Stimulated activated CD4-positive, alpha-beta T cell treated with anti-CD3 and anti-CD28 coated beads, TNF-alpha, amount 100 ng/mL, for 24 hours (primary cell): ENCODE measurements at places on chromosomes 5 and 9.
A peak's percentile ranks its signal among the peaks of the same experiment; 100 is the strongest.

- DNase-seq = no peak
These were observed 1.8 kb downstream of the CCNH start for GRCh38 chr5:87410931-87411330.

- DNase-seq = peak; percentile 94
These were observed at the start of gene HSPA9 for GRCh38 chr5:138575194-138576015. Gene HSPA9 (minus strand): TSS chr5:138575401. CDS start chr5:138575318, 83 bp downstream.

- DNase-seq = no peak
These were observed 31.3 kb upstream of the GRIA1 start for GRCh38 chr5:153459051-153459743.

DNA sequence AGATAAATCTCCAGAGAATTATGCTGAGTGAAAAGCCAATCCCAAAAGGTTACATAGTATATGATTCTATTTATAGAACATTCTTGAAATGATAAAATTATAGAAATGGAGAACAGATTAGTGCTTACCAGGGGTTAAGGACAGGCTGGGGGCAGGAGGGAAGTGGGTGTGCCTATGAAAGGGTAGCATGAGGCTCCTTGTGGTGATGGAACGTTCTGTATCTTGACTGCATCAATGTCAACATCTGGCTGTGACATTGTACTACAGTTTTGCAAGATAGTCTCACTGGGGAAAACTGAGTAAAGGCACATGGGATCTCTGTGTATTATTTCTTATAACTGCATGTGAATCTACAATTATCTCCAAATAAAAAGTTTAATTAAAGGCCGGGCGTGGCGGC, 22.3 kb downstream of the ORM2 start:
- DNase-seq = no peak

DNA sequence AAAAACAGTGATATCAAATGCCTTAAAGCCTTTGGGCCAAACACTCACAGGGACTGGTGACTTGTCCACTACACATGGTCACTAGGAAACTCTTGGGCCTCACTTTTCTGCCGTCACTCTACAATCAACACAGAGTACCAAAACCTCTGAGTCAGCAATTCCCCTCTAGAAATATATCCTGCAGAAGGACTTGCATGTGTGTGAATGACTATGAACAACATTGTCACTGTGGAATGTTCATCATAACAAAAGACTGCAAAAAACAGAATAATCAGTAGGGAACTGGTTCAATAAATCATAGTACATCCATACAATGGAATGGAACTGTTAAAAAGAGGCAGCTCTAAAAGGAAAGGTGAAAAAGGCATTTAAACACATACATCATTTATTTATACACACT, 44.1 kb upstream of the SMU1 start:
- DNase-seq = no peak

- no peak for DNase-seq
These were observed 37.0 kb upstream of the LRRC19 start for GRCh38 chr9:27042476-27042875.

- DNase-seq = no peak
These were observed 138.1 kb downstream of the DIRAS2 start for GRCh38 chr9:90504486-90504885.

- no peak for DNase-seq
These were observed 72.7 kb downstream of the FAM78A start for GRCh38 chr9:131203431-131204218.

DNA sequence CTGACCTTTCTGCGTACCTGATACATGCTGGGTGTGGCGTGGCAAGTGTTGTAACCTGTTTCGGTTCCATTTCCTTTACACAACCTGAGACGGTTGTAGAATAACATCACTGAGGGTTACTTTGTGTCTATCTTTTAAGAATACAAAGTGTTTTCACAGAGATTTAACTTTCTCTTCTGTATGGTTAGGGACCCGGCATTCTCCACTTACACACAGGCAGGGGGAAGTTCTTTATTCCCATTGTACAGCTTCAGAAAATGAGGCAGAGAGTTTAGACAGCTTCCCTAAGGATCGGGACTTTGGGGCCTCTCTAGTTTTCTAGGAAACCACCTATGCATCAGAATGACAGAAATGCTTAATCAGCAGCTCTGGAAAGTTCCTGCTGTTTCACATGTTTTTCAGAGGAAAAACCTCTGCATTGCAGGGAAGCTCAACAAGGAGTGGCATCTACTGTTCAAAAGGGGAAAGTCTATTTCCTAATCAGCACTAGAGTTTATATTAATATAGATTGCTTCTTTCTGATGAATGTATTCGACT, 41.3 kb downstream of the CAST start:
- peak; percentile 63 for DNase-seq

DNA sequence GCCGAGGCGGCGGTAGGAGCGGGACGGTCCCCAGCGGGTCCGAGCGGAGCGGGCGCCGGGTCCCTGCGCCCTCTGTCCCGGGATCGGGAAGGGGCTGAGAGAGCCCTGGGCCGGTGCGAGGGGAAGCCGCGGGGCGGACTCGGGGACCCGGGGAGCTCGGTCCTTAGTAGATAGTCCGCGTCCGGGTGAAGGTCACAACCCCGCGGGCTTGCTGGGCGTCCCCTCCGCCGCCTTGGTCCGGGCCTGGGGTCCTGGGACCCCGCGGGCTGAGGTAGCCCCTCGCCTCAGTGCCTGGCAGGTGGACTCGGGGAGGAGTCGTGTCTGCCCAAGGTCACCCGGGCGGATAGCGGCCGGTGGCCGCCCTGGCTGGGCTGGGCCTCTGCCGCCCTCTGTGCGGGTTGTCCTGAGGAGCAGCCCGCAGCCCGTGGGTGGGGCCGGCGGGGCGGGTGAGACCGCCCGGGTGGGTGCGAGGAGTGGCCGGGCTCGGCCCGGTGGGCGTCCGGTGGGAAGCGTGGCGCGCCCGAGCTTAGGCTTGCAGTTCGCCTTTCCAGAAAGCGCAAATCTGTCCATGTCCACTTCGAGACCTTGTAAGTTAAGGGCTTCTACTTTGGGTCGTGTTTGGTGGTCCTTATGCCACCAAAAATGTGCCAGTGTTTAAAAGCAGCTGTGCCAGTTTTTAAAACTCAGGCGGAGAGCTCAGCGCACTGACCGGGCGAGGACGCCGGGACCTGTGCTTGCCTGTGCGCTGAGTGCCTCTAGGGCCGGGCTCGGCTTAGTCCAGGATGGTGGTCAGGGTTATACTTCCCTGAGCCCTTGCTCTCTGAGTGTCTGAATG, 554 bp downstream of the SDHA start:
- no peak for DNase-seq

DNA sequence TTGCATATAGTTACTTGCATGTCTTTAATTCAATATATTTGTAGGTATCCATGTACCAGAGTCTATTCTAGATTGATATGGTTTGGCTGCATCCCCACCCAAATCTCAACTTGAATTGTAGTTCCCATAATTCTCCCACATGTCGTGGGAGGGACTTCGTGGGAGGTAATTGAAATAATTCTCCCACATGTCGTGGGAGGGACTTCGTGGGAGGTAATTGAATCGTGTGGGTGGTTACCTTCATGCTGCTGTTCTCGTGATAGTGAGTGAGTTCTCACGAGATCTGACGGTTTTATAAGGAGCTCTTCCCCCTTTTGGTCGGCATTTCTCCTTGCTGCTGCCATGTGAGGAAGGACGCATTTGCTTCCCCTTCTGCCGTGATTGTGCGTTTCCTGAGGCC, 16.5 kb downstream of the FBXL7 start:
- no peak for DNase-seq

DNA sequence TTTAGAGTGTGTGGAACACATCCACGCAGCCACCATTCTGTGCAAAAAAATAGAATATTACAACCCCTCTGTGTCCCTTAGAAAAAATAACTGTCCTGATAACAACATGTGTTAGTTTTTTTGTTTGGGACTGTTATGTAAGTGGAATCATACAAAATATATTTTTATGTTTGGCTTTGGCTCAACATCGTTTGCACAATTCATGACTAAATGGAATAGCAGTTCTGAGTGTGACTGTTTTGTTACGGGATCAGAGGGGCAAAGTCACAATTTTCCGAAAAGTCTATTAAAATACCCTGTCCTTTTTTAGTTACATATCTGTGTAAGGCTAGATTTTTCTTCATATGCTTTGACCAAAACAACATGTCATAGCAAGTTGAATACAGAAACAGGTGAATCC, 12.8 kb downstream of the MTREX start:
- no peak for DNase-seq

GRCh38 chr5:119080936-119081335, 10.0 kb downstream of the DMXL1 start:
- no peak for DNase-seq

GRCh38 chr5:603081-603998, 8.8 kb upstream of the CEP72 start:
- no peak for DNase-seq

- no peak for DNase-seq
These were observed 10.4 kb upstream of the TCF7 start for GRCh38 chr5:134103998-134104654.

GRCh38 chr9:33170464-33171415, 3.6 kb upstream of the B4GALT1 start:
- DNase-seq = peak; percentile 43

- no peak for DNase-seq
These were observed 10.5 kb upstream of the HSPA4 start for GRCh38 chr5:133041157-133041784.

- no peak for DNase-seq
These were observed 102.6 kb upstream of the TRPM3 start for GRCh38 chr9:71223953-71224538.

GRCh38 chr9:93132946-93133680, 938 bp downstream of the NINJ1 start:
- DNase-seq = no peak

DNA sequence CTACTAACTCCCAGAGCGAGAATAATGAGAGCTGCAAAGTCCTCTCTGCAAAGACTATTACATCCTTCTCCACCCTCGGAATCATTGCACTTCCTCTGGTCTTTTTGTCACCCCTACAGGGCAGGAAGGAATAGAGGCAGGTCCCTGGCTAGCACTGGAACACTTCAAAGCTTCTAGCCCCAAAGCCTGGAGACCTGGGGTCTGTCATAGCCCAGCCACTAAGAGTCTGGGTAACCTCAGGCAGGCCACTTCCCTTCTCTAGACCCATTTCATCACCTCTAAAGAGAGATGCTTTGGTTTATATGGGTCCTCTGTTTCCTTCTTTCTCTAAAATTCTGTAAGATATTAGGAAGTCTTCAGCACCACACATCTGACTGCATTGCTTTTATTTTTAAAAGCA, 6.7 kb downstream of the ADRB2 start:
- no peak for DNase-seq

DNA sequence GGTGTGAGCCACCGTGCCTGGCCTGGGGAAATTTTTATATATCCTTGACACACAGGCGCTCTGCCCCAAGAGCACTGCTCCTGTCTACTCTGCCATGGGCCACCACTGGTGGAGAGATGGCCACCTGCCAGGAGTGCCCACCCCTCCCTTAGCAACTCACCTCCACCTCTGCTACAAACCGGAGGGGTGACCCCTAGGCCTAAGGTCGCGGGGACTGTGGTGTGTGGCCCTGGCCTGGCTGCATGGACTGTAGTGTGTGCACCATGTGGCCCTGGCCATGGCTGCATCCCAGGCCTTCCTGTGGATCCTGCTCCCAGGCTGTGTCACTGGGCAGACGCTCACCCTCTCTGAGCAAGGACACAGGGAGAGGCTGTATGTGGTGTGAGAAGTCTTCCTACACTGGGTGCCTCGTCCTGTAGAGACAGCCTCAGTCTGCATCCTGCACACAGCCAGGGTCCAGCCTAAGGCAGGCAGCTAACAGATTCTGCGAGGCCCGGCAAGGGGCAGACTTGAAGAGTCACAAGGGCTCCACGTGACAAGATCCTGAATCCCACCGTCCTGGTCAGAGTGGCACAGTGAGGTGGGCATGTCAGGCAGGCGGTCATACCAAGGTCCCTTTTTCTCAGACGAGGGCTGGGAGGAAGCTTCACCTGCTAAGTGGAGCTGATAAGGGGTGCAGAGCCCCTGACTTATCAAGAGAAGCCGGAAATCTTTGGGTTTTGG, 10.3 kb downstream of the NINJ1 start:
- DNase-seq = no peak

- no peak for DNase-seq
These were observed 672.4 kb upstream of the GRAMD2B start for GRCh38 chr5:125750861-125751186.

GRCh38 chr9:1008216-1008615, 31.8 kb downstream of the DMRT3 start:
- DNase-seq = no peak

- no peak for DNase-seq
These were observed 105.9 kb downstream of the RFX3 start for GRCh38 chr9:3419893-3420292.

DNA sequence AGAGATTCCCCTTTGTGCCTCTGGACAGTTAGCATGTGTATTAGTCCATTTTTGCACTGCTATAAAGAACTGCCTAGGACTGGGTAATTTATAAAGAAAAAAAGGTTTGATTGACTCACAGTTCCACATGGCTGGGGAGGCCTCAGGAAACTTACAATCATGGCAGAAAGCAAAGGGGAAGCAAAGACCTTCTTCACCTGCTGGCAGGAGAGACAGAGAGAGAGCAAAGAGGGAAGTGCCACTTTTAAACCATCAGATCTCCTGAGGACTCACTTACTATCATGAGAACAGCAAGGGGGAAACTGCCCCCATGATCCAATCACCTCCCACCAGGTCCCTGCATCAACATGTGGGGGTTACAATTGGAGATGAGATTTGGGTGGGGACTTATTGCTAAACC, 6.0 kb downstream of the CFAP90 start:
- no peak for DNase-seq

DNA sequence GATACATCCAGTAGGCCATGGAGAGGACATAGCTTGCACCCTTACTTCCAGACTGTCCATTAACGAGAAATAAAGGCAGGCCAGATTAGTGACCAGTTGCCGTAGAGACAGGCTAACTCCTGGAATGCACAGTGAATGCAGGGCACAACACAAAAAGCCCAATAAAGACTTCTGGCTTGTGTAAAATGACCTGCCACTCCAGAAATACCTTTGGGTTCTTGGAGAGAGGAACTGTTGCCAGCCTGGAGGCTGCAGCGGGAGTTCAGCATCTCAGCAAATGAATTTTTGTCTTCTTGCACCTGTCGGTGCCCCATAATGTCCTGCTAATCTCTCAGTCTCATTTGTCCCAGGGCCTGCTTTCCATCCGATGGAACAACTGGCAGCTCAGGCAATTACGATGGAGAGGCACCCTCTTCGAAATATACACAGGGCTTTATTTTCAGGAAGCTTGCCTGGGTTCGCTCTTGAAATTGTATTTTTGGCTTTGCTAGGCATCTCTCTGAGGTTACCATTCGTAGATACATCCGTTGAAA, 538.8 kb upstream of the ZNF462 start:
- DNase-seq = no peak

DNA sequence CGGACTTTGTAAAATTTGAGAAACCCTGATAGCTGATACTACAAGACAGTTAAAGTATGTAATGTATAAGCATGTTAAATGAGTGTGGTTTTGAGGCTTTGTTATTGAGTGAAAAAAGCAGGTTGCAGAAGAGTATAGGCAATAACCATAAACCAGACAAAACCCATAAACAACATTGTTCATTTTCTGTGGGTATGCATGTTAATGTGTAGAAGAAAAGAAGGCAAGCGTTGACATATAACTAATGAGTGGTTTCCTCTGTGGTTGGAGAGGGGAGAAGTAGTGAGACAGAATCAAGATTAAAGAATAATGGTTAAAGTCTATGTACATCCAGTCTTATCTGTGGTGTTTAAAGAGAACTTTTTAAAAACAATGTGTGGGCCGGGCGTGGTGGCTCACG, 26.2 kb downstream of the RAD23B start:
- DNase-seq = no peak
